ENCODE measurements at places on chromosomes 6 and 20.

DNA sequence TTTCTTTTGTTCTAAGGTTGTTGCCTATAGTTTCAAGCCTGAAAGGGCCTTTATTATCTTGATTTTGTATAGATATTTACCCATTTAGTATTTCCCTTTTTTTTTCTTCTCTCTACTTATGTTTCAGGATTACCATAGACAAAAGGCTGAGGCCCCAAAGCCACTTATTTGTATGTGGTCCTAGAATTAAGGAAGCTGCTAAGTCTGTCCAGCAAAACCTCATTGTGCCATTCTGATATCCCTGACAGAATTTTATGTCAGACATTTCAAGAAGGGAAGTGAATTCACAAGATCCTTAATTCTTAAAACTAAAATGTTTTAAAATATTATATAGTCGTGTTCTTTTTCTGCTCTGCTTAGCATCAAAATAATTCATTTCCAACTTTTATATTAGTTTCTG, 6.9 kb downstream of the HAO1 start:
- DNase-seq = no peak

DNA sequence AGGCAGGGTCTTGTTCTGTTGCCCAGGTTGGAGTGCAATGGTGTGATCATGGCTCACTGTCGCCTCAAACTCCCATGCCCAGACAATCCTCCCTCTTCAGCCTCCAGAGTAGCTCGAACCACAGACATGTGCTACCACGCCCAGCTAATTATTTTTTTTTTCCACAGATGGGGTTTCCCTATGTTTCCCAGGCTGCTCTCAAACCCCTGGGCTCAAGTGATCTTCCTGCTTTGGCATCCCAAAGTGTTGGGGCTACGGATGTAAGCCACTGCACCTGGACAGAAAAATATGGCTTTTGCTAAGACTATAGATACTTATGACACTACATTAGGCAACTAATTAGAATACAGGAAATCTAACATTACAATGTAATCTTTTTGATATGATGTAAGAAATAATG, 17.9 kb downstream of the RNF24 start:
- DNase-seq = no peak

GRCh38 chr6:84652356-84653026, 111.9 kb downstream of the TBX18 start:
- DNase-seq = no peak

DNA sequence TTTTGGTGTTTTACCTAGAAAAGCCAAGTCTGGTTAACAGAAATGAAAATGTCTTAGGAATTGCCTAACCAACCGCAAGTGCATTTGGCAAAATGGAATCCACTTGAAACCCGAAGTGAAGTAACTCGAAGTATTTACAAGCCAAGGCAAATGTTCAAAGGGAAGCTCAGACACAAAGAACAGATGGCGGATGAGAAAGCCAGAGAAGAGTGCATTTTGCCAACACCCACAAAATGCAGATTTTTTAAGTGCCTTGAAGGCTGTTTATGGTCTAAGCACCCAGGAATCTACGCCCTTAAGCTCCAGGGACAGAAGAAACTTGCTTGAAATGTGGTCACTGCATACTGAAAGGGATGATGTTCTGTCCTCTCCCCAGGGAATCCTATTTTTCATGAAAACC, 70.0 kb upstream of the TBXT start:
- DNase-seq = no peak

GRCh38 chr6:68650142-68650541, 15.1 kb downstream of the ADGRB3 start:
- DNase-seq = no peak

DNA sequence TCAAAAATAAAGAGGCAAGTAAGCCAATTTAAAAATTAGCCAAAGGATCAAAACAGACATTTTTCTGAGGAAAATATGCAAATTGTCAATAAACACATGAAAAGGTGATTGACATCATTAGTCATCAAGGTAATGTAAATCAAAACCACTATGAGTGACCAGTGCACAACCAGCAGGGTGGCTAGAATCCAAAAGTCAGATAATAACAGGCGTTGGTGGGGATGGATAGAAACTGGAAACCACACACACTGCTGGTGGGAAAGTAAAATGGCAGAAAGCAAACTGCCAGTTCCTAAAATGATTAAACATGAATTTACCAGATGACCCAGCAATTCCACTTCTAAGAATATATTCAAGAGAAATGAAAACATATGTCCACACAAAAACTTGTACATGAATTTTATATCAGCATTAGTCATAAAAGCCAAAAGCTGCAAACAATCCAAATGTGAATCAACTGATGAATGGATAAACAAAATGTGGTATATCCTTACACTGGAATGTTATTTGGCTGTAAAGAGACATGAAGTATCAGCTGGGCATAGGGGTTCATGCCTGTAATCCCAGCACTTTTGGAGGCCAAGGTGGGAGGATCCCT, 74.8 kb upstream of the MBOAT1 start:
- no peak for DNase-seq

DNA sequence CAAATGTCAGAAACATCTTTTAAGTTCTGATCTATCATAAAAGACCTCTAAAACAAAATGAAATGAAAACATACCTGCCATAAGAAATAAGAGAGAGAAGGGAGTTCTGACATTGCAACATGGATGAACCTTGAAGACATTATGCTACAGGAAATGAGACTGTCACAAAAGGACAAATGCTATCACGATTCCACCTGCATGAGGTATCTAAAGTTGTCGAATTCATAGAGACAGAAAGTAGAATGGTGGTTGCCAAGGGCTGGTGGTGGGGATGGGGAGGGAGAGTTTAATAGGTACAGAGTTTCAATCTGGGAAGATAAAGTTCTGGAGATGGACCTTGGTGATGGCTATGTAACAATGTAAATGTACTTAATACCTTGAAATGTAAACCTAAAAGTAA, 3.3 kb downstream of the EZR start:
- no peak for DNase-seq

DNA sequence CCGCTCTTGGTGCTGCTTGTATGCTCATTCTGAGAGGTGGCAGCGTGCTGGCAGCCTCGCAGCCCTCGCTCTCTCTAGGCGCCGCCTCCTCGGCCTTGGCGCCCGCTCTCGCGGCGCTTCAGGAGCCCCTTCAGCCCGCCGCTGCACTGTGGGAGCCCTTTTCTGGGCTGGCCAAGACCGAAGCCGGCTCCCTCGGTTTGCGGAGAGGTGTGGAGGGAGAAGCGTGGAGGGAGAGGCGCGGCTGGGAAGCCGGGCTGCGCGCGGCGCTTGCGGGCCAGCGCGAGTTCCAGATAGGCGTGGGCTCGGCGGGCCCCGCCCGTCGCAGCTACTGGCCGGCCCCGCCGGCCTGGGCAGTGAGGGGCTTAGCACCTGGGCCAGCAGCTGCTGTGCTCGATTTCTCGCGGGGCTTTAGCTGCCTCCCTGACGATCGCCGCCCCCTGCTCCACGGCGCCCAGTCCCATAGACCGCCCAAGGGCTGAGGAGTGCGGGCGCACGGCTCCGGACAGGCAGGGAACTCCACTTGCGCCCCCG, 19.5 kb upstream of the FAM8A1 start:
- DNase-seq = no peak

- DNase-seq = no peak
Measured at GRCh38 chr6:49332781-49333180, 130.3 kb downstream of the MMUT start.

- no peak for DNase-seq
Measured at GRCh38 chr6:17393892-17394631, 667 bp downstream of the CAP2 start.

- no peak for DNase-seq
Measured at GRCh38 chr20:5807431-5807830, 57.2 kb downstream of the SHLD1 start.

GRCh38 chr6:144064402-144065212, 30.8 kb downstream of the SF3B5 start:
- peak; percentile 48 for DNase-seq

GRCh38 chr6:105211831-105212230, 32.0 kb upstream of the POPDC3 start:
- DNase-seq = no peak

GRCh38 chr20:12019715-12020114, 102.0 kb downstream of the BTBD3 start:
- DNase-seq = no peak

DNA sequence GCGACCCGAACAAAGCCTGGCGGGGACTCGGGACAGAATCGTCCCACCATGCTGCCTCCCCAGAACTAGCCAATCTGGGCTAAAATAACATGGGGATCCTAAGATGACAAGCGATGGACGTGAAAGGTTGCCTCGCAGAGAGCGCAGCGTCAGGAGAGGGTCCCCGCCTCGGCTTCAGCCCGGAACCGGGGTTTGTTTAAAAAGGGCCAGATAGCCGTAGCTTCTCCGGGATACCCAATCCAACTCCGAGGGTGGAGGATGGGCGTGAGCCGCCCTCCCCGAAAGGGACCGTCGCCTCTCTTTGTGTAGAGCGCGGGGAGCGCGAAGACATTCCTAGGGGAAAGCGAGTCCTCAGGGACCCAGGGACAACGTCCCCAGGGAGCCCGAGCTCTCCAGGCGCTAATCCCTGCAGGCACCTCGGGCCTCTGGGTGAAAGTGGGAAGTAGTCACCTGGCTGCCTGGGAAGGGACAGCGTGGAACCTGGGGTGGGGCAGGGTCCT, 643 bp downstream of the CD24 start:
- no peak for DNase-seq

DNA sequence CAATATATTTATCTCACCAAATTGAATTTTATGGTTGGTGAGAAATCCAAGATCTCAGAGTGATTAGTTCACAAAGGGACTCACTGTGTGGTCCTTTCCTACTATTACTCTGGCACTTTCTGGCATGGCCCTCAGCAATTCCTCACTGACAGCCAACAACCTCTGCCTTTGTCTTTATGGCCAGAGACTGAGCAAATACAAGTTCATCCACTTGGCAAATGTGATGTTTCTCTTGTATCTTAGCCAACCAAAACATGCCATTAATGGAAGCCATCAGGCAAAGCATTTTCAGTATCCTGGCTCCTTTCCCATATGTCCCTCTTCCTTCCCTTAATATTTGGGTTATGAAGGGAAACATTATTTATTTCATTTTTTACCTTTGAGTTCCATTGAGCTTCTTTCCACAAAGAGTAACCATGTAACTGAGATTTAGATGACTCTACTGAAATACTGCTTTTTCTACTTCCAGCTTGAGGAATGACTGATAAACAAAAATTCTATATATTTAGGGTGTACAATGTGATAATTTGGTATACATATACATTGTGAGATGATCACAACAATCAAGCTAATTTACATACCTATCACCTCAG, 30.8 kb upstream of the SMLR1 start:
- DNase-seq = no peak

GRCh38 chr6:21438237-21438985, 155.1 kb upstream of the SOX4 start:
- peak; percentile 4 for DNase-seq

- DNase-seq = no peak
Measured at GRCh38 chr20:19737025-19737424, 21.0 kb upstream of the RIN2 start.

GRCh38 chr20:51404297-51405060, 138.0 kb downstream of the NFATC2 start:
- DNase-seq = peak; percentile 67

GRCh38 chr6:159879856-159880255, 10.9 kb upstream of the MAS1 start:
- no peak for DNase-seq

DNA sequence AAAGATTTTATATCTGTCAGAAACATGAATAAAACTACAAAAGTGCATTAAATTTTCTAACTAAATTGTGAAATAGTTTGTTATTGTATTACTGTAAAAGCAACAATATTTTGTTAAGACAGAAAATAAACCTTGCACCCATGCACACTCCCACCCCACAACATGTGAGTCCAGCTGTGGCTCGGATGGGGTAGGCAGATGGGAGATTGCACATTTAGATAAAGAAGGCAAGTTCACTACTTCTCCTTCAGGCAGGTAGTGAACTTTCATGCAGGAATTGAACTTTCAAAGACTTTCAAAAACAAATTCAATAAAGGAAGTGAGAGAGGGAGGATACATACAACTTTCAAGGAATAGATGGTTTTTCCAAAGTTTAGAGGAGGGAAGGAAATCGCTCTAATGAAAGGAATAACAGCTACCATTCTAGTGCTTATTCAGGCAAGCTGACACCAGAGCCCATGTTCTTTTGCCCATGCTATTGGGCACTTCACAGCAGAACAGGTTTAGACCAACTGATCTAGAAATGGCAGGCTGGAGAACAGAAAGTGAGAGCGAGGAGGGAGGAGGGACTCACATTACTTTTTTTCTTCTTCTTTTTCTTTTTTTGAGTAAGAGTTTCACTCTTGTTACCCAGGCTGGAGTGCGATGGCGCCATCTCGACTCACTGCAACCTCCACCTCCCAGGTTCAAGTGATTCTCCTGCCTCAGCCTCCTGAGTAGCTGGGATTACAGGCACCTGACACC, 28.5 kb downstream of the SF3B5 start:
- DNase-seq = no peak

DNA sequence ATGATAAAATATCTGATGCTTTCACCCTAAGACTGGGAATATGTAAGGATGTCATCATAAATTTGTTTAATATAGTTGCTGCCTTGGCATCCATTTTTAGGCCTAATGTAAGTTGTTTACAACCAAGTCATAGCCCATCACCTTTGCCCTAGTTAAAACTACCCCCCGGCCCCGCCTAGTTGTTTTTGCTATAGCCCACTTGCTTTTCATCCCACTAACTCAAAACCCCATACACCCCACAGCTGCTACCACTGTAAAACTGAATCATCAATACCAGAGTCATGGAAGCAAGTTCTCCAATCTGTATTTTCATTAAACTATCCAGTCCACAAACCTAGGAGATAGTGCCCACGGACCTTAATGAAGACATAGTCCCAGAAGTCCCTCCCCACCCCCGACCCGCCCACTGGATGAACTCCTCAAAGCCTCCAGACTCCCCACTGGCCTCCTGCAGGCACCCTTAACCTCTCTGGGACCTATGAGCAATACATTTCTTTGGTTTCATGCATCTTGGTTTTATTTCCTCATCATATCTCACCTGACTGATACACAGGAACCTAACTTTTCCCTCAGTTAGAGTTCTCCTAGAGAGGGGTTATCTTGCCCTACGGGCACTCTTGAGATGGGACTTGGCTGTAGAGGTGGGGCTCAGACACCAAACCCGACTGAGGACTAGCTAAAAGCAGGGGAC, 12.5 kb upstream of the ZDHHC14 start:
- DNase-seq = no peak

DNA sequence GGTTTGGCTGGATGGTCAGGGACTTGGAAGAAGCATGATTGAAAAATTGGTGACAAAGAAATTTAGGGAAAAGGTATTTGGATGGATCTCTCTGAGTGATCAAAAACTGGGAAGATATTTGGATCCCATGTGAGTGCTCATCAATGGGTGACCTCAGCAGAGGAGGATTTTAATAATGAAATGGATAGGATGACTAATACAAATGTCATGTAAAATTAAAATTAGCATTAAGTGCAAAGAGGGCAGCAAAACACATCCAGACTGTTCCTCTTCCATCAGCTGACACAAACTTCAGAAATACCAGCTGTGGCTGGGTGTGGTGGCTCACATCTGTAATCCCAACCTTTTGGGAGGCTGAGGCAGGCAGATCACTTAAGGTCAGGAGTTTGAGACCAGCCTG, 151.7 kb downstream of the THBS2 start:
- DNase-seq = no peak

Measured in stimulated activated CD4-positive, alpha-beta T cell treated with anti-CD3 and anti-CD28 coated beads, TNF-alpha, amount 100 ng/mL, for 48 hours (primary cell).